IPS-NIHi11 (cell line): ENCODE measurements at places on chromosomes 11 and 22.

DNA sequence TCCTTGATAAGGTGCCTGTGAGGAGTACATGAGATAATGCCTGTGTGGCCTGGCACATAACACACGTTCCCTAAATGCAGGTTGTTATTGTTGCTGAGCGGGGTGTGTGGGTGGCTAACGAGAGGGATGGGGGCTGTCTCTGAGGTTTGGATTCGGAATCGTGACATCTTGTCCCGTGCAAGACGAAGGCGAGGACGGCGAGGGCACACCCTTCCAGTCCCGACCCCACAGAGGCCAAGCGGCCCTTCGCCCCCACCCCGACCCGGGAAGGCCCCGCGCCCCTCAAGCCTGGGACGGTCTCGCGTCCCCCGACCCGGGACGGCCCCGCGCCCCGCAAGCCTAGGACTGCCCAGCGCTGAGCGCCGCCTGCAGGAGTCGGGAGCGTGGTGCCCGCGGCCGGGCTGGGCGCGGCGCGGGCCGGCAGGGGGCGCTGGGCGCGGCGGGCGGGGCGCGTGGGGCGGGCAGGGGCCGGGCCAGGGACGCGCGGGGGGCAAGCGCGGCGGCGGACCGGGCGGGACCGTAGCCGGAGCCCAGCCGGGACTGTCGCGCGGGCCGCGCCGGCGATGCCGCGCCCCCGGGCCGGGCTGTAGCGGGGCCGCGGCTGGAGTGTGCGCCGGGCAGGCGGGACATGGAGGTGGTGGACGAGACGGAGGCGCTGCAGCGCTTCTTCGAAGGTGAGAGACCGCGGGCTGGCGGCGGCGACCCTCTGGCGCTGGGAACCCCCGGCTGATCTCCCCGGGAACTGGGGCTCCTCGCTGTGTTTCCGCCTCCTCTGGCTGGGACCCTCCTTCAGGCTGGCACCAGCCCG lies at the start of gene MYRF:
Gene MYRF (plus strand): TSS at position 520 of the 808 bp plus-strand sequence. CDS start 109 bp downstream, at position 629.
- peak; percentile 86 for DNase-seq

GRCh38 chr11:81669935-81670543 lies 1063.6 kb downstream of the FAM181B start:
- DNase-seq, result no peak

DNA sequence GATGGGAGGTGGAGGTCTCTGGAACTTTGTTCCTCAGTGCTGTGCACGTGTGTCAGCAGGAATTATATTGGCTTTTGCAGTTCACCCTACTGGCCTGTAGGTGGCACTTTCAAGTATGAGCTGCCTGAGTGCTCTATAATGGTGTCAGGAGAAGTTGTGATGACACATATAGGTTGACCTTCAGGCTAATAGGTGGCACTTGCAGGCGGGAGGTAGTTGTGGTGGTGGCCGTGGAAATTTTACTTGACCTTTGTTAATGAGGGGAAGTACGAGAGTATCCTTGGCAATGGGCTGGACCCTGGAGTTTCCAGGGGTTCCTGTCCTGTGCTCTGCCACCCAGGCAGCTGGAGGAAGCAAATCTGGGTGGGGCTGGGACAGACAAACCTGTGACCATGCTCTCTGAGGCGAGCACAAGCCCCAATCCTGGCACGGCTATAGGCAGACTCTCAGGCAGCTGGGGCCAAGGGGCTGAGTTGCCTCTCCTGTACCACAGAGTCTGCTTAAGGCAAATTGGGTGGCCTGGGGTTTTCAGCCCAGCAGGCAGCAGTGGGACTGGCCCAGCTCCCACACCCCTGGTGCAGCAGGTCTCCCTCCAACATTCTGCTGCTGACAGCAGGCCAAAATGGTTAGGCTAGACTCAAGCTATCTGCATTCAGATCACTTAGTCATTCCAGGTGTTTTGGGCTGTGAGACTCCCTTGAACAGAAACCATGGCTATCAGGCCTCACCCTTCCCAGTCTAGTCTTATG lies 147.5 kb upstream of the CTSC start:
- peak; percentile 65 for DNase-seq

- no peak for DNase-seq
Measured at GRCh38 chr22:49188091-49188490, 639.6 kb downstream of the BRD1 start.

GRCh38 chr11:48019217-48019584 lies 38.8 kb downstream of the PTPRJ start:
- peak; percentile 43 for DNase-seq

DNA sequence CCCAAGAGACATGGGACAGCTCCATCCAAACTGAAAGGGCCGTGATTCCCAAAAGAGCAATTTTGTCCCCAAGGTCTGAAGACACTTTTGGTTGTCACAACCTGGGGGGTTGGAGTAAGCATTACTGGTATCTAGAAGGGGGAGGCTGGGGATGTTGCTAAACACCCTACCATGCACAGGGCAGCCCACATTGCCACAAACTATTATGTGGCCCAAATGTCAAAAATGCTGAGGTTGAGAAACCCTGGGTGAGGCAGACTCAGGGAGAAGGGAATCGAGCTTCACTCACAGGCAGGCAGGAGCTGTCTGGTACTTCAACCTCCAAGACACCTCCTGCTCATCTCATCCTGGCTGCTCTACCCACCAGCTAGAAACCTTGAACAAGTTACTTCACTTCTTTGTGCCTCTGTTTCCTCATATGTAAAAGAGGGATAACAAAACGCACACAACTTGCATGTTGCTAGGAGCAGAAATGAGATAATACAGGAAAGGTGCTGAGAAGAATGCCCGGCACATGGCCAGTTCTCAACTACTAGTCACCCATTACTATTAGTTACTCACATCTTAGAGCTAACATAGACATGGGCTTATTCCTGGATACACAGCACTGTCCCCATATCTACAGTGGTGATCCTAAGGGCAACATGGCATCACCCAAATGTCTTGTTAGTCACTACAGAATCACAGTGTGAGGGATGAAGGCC lies 8.8 kb downstream of the SERPIND1 start:
- no peak for DNase-seq

- no peak for DNase-seq
Measured at GRCh38 chr11:911031-911889, 650 bp upstream of the CHID1 start.

- DNase-seq, result no peak
Measured at GRCh38 chr22:31126128-31126868, 3.5 kb downstream of the INPP5J start.

DNA sequence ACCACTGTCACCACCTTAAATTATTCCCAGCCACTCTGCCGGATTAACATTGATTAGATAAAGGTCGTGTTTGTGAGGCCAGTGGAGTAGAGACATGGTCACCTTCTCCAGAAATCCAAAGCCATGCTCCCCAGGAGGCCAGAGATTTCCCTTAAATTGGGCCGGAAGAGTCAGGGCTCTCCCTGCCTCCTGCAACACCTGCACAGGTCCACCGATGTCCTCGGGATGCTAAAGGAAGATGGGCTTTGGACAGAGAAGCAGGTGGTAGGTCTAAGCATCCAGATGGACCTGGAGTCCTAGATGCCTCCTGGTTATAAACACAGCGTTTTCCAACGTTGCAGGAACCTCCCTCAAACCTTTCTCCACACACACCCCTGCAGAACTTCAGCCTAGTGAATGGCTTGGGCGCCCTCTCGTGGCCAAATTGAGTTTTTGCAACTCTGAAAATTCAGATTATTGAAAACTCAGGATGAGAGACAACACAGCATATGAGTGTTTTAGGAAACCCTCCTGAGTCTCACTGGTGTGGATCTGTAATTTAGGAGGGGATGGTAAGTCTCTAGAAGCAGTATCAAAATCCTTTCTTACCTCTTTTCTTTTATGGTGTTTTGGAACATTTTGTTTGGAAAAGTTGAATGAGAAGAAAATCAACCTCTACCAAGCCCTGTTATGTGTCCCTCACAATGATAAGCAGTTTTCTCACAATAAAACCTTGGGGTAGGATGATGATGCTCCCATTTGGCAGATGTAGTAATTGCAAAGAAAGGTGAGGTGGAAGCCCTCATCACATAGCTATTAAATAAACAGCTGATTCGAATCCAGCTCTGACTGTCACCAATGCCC lies 109.6 kb downstream of the RRAS2 start:
- peak; percentile 73 for DNase-seq

DNA sequence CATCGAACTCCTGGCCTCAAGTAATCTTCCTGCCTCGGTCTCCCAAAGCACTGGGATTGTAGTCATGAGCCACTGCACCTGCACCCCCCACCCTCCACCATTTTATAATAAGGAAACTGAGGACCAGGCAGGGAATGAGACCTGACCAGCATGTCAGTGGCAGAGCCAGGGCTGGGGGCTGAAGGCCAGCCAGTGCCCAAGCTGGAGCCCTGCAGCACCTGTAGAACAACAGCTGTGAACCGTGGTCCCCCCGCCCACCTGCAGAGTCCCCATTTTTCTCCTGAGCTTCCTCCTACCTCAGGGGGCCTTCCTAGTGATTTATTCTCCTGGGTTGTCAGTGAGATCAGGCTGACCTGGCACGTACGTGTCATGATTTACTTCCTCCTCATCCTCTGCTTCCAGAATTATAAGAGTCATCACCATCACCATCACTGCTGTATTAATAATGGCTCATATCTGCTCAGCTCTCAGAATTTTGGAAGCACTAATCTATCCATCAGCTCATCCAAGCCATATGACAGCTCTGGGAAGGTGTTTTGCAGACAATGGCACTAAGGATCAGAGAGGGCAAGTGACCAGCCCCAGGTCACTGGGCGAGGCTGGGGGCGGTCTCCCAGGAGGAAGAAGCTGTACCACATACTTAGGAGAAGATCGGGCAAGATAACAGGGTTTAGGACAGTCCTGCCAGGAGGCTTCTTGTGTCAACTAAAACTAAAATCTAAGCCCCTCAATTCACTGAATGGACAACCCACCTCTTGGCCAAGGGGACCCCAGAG lies 5.5 kb upstream of the SLCO2B1 start:
- no peak for DNase-seq

DNA sequence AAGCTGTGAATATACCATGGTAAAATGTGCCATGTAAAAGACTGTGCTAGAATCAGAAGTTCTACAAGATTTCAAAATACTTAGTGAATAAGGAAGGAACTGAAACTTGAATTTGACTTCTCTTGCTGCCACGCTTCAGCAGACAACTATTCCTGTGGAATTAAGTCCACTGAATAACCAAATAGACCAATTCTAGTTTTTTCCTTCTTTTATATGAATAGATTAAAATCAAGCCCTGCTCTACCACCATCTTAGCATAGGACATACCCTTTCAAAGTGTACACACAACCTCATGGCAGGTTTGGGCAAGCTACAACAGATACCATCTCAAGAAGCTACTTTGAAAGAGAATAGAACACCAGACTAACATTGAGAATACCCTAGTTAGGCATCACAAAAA lies 23.4 kb upstream of the CLNS1A start:
- no peak for DNase-seq
